ENCODE measurements at places on chromosomes 16 and 17. TPM values are rescaled to one million over a fixed set of nuclear protein-coding genes. Genes with fewer than 3 reads are reported as not detected.

DNA sequence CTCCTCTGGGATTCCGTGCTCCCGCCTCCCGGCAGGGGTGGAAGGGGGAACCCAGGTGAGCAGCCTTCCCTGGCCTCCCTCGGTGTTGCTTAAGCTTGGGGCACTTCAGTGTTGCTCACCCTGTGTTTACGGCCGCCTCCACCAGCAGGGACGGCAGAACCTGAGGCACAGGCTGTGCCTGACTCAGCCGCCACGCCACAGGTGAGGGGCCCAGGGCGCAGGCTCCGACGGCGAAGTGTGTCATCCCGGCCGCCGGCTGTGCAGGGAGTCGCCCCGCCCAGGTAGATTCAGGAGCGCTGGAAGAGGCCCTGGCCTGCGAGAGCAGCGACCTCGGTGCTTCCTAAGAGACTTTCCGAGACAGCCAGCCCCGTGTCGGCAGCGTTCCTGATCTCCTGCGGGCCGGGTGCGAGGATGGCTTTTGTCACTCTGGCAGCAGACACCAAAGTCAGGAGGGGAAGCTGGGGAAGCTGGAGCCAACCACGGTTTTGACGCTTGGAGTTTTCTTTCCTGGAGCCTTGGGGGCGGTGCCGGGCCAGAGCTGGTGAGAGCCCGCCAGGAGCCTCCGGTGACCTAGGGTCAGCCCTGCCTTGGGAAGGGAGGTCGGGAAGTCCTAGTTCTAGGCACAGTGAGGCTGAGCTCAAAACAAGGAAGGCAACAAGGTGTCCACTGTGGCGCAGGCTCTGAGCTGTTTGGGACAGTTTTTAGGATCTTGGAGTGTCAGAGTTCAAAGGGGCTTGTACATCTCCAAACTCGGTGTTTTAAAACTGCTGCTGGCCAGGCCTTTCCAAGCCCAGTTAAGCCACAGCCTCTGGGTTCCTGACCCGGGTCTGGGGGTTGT lies 2.1 kb downstream of the GSE1 start:
- H3K36me3 ChIP-seq, result no peaks in the 10 kb centered on the region
- H3K4me3 ChIP-seq, result no peak overlapping the region
- H3K4me1 ChIP-seq, result peaks cover 33% of the 10 kb centered on the region
- DNase-seq, result peak; percentile 67
- peaks cover 9% of the 10 kb centered on the region for H3K27me3 ChIP-seq
- no peak overlapping the region for H3K27ac ChIP-seq

DNA sequence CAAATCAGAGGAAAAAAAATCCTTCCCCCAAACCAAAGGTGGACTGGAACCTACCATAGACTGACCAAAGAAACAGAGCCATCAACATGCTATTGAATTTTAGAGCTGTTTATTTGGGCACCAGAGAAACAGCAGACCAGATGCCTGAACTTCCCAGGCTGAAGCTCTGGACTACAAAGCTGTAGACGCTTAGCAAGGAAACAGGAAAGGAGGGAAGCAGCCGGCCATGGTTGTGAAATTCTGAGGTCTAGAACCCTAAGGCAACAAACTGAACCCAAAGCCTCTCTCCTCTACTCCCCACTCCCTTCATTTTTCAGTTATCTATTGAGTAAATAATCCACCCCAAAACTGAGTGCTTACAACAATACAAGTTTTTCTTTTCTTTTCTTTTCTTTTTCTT lies 45.4 kb upstream of the MEIOC start:
- no peaks in the 10 kb centered on the region for H3K36me3 ChIP-seq
- peaks cover 14% of the 10 kb centered on the region for H3K27me3 ChIP-seq
- H3K4me3 ChIP-seq, result no peak overlapping the region
- no peak overlapping the region for H3K27ac ChIP-seq

Gene CLEC18B
- total RNA-seq, result 0.34 TPM

GRCh38 chr17:31803494-31804213 lies 55.4 kb downstream of the COPRS start:
- peaks cover 2% of the 10 kb centered on the region for H3K27me3 ChIP-seq
- H3K4me3 ChIP-seq, result no peak overlapping the region
- DNase-seq, result no peak
- H3K36me3 ChIP-seq, result no peaks in the 10 kb centered on the region
- no peak overlapping the region for H3K27ac ChIP-seq

- H3K4me1 ChIP-seq, result no peaks in the 10 kb centered on the region
- H3K27me3 ChIP-seq, result peaks cover 1% of the 10 kb centered on the region
- H3K36me3 ChIP-seq, result peaks cover 16% of the 10 kb centered on the region
- DNase-seq, result no peak
- no peak overlapping the region for H3K4me3 ChIP-seq
Observed at GRCh38 chr17:40017422-40018080, 2.3 kb downstream of the CSF3 start.

- H3K4me1 ChIP-seq, result peaks cover 7% of the 10 kb centered on the region
- no peaks in the 10 kb centered on the region for H3K27me3 ChIP-seq
- H3K4me3 ChIP-seq, result no peak overlapping the region
- no peak overlapping the region for H3K27ac ChIP-seq
Observed at GRCh38 chr16:57299009-57299718, 14.7 kb upstream of the PLLP start.

DNA sequence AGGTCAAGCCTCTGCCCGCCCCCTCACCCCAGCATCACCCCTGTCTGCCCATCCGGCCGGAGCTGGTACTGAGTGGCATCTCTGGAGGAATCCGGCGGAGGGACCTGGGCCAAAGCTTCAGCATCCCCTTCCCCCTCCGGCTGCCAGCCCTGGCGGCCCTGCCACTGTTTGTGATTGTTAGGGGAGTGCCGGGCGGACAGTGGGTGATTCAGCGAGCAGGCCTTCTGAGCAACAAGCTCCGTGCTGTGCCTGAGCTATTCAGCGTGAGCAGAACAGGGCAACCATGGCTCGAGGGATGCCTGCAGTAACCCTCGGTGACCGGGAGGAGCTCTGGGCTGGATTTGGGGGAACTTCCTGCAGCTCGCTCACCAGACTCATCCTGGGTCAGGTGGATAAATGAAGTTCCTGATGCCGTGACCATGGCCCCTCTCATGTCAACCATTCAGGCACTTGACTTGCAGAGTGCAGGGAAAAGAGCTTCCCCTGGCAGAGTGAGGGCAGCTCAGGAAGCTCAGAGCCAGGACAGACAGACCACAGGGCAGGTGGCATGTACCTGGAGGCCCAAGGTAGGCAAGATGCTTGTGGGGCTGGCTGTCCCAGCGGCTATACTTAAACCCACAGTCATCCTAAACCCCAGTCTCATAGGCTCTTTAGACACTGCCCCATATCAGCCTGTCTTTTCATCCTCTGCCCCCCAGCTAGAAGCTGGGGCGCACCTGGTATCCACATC lies 24.3 kb upstream of the MLKL start:
- peaks cover 2% of the 10 kb centered on the region for H3K4me1 ChIP-seq
- H3K36me3 ChIP-seq, result peaks cover 4% of the 10 kb centered on the region
- H3K27me3 ChIP-seq, result peaks cover 4% of the 10 kb centered on the region
- H3K27ac ChIP-seq, result no peak overlapping the region
- no peak for DNase-seq
- H3K4me3 ChIP-seq, result no peak overlapping the region

- H3K27me3 ChIP-seq, result no peaks in the 10 kb centered on the region
- H3K4me3 ChIP-seq, result no peak overlapping the region
- H3K27ac ChIP-seq, result no peak overlapping the region
- DNase-seq, result no peak
Observed at GRCh38 chr16:78390092-78390491, 290.6 kb downstream of the WWOX start.

DNA sequence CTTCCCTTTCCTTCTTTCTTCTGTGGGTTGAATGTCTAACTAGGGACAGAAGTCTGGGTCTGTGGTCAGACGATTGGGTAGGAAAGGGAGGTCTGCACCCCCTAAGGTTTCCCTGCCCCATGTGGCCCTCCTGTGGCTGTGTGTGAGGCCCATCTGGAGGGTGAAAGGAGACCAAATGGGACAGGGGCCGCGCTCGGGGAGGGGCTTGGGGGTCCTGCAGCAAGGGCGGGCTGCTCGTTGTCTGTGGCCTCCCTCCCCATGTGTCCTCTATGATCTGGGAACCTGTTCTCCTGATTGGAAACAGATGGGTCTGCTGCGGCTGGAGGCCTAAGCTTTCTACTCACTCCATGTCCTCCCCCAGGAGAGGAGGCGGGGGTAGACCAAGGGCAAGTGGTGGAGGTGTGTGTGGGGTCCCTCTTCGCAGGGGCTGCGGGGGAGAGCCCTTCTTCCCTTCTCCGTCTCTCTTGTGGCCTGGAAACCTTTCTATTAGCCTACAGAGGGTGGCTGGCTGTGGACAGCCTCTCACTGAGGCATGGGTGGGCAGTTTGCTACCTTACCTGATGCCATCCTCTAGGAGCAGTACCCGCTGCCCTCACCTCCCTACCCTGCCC lies 18.6 kb downstream of the IGFBP4 start:
- DNase-seq, result no peak
- no peaks in the 10 kb centered on the region for H3K4me1 ChIP-seq
- no peak overlapping the region for H3K4me3 ChIP-seq
- H3K27me3 ChIP-seq, result no peaks in the 10 kb centered on the region
- H3K36me3 ChIP-seq, result no peaks in the 10 kb centered on the region

Gene RDM1
- total RNA-seq, result 10.6 TPM

Gene OR3A2
- total RNA-seq, result 2.7 TPM

Measured in activated CD4-positive, alpha-beta memory T cell treated with anti-CD3 and anti-CD28 coated beads for 36 hours (primary cell).